Activated naive CD4-positive, alpha-beta T cell treated with Interleukin-2 at 50 U/mL for 16 hours (primary cell): ENCODE measurements at places on chromosomes 4 and X.
A peak's percentile ranks its signal among the peaks of the same experiment; 100 is the strongest.

DNA sequence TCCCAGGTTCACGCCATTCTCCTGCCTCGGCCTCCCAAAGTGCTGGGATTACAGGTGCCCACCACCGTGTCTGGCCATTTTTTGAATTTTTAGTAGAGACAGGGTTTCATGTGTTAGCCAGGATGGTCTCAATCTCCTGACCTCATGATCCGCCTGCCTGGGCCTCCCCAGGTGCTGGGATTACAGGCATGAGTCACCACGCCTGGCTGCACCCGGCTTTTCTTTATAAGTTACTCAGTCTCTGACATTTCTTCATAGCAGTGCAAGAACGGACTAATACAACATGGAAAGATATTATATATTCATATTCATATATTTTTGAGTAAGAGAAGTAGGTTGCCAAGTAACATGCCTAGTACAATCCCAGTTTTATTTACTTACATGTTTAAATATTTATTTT lies 22.9 kb downstream of the SHROOM3 start:
- DNase-seq = no peak

- no peak for DNase-seq
Observed at GRCh38 chr4:16055471-16055870, 28.4 kb downstream of the PROM1 start.

- no peak for DNase-seq
Observed at GRCh38 chrX:48747415-48748016, 14.0 kb upstream of the GLOD5 start.

DNA sequence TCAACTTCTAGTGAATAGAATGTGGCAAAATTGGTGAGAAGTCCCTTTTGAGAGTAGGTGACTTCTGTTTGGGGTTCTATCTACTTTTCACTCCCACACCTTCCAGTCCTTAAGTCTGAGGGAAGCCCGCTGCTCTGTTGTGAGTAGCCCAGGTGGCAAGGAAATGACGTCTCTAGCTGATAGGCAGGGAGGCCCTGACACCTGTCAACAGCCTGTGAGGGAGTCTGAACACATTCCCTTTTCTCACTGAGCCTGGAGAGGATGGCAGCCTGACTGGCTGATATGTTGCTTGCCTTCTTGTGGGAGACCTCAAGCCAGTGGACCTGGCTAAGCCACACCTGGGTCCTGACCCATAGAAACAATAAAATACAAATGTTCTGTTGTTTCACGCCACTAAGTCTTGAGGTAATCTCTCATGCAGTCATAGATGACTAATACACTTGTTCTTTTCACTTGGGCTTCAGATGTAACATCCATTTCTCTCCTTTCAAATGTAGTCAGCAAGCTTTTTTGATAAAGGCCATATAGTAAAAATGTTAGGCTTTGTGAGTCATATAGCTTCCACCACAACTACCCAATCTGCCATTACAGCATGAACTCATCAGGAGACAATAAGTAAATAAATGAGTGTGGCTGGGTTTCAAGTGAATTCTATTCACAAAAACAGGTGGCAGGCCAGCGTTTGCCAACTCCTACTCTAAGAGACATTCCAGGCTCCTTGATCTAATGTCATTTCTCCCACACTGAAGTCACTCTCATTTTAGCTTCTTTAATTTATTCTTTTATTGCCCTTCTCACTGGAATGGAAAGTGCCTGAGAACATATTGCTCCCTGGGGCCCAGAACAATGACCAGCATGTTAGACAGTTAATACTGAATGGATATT lies 265.1 kb upstream of the MAD2L1 start:
- no peak for DNase-seq

GRCh38 chr4:89625599-89626293 lies 211.2 kb downstream of the SNCA start:
- no peak for DNase-seq

GRCh38 chr4:98518559-98519267 lies 139.7 kb downstream of the TSPAN5 start:
- DNase-seq = no peak

- DNase-seq = no peak
Observed at GRCh38 chr4:100494166-100494565, 23.7 kb downstream of the EMCN start.

DNA sequence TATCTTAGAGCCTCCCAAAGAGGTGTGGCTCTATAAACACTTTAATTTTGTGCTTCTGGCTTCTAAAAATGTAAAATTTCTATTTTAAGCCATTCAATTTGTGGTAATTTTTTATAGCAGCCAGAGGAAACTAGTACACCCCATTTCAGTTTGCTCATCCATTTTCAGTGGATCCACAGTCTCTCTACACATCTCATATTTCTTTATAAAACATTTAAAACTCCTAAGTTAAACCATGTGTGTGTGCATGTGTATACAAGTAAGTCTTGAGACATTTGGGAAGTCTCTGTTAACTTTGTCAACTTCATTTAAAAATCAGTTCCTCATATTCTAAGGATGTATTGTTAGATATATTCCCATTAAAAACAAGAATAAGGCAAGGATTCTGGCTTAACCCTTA lies 273.2 kb downstream of the IL15 start:
- DNase-seq = no peak

DNA sequence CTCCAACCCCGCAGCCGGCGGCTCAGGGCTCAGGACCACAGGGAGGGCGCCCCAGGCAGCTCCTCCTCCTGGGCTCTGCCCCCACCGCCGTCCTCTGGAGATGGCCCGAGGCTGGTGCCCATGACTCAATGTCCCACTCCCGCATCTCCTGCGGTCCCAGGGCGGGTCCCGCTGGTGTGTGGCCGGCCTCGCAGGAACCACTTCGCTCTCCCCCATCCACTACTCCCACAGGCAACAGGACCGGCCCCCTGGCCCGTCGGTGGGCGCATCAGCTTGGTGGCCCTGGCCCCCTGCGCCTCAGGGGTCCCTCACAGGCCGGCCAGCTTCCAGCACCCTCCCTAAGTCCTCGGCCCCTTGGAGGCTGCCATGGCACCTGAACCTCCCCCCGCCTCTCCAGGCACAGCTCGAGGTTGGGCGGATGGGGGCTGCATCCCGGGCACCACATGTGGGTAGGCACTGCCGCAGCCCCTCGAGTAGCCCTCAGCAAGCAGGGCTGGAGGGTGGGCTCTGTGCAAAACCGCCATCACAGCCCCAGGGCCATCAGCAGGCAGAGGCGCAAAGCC lies 22.8 kb upstream of the SPON2 start:
- no peak for DNase-seq

GRCh38 chr4:179398414-179398813 lies 1956.2 kb upstream of the AGA start:
- no peak for DNase-seq

DNA sequence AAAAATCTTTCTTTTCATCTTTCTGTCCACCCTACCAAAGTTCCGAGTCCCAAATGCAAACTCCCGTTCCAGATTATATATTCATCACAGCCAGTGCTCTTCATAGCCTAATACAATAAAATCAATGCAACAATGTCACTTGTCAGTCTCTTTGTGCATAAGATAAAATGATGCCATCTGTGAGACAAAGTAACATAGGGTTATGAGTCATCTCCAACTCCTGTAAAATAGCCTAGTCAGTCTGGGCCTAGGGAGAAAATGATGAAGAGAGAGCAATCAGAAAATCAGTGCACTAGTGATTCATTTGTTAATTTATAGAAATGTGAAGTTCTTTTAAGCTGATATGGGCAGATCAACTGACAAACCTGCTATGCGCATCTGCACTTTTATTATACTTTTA lies 689.1 kb upstream of the DIAPH2 start:
- no peak for DNase-seq

DNA sequence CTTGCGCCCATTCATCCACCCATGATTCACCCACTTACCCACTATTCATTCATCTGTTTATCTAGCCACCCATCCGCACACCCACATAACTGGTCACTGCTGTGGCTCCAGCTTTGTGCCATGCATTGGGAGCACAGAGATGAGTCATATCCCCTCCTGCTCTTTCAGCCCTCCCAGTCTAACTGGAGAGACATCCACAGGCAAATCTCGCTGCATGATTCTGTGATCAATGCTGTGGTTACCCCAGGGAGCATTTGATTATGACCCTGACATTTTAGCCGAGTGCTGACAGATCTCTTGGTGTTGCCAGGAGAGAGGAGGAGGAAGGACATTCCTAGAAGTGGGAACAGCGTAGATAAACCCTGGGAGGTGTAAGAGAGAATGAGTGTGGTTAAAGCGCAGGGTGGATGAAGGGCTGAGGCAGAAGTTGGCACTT lies 10.4 kb upstream of the PORCN start:
- DNase-seq = no peak

GRCh38 chr4:7894677-7895181 lies 44.9 kb downstream of the AFAP1 start:
- DNase-seq = no peak

GRCh38 chr4:6504900-6505496 lies 32.6 kb upstream of the PPP2R2C start:
- no peak for DNase-seq

DNA sequence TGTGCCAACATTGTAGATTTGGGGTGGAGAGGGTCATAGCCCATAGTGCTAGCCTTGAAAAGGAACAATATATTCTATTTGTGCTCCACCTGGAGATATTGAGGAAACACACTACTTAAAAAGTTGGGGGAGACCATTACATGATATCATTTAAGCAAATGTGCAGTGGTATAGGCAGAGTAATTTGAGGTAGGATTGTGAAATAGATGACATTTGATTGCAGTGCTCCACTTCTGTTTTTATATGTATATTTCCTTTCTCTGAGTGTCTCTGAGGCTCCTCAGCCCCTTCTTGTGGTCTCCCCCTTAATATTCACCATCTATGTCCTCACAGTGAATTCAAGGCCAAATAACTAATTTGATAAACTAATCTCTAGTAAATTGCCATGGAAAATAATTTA lies 85.6 kb upstream of the NMU start:
- no peak for DNase-seq

- DNase-seq = no peak
Observed at GRCh38 chr4:118327554-118328241, 25.1 kb downstream of the PRSS12 start.

GRCh38 chrX:19684311-19684710 lies 169.0 kb upstream of the MAP3K15 start:
- no peak for DNase-seq

DNA sequence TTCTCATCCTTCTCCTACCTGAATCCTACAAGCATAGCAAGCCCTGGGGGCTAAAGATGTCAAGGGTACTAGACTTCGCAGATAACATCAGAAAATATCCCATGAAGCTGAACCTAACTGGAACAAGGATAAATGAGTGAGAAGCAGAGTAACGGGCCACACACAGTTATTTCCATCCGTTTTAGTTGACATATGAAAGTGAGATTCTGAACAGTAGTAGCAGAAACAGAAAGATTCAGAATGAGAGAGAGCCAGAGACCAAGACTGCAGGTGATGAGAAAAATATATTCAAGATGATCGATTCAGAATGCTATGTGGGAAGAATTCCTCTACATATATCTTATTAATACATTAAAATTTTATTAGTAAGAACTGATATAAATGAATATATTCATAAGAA lies 165.1 kb downstream of the TSPAN5 start:
- DNase-seq = no peak

- no peak for DNase-seq
Observed at GRCh38 chr4:4689694-4690440, 148.0 kb upstream of the STX18 start.

GRCh38 chr4:155615081-155615887 lies 51.4 kb upstream of the GUCY1A1 start:
- DNase-seq = no peak

- no peak for DNase-seq
Observed at GRCh38 chr4:19924761-19925160, 326.9 kb upstream of the SLIT2 start.

DNA sequence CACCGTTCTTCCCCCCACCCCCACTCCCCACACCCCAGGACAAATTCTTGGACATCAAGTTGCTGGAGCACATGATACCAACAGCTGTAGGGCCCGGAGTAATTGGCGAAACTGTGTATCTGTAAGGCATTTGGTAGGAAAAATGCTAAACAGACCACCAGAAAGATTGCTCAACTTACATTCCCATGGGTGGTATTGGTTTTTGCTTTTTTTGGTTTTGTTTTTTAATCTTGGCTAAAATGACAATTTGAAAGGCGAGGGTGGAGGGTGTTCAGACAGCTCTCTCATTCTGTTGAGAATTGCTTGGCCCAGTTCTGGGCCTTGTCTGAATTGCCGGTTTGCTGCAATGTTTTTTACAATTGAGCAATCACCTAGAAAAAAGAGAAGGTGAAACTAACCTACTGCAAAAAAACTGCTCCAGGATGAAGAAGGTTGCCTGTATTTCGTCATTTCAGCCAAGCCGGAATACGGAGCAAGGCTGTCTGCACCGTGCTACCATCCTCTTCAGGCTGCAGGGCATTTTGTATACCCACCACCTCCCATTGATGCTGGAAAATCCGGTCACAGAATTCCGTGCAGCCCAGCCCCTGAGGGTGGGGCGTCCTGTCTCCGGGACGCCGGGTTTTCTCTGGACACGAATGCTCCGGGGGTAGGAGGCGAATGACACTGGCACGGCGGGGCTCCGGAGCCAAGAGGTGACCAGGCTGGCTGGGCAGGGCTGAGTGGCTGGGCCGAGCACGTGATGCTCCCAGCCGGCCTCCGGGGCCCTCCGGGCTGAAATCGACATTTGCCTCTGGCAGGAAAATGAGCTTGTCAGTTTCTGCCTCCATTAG lies at the start of gene CLCN4:
CLCN4 (plus strand) TSS at position 777 of the 833 bp plus-strand sequence. CDS start 28,058 bp downstream, outside the sequence.
- no peak for DNase-seq

DNA sequence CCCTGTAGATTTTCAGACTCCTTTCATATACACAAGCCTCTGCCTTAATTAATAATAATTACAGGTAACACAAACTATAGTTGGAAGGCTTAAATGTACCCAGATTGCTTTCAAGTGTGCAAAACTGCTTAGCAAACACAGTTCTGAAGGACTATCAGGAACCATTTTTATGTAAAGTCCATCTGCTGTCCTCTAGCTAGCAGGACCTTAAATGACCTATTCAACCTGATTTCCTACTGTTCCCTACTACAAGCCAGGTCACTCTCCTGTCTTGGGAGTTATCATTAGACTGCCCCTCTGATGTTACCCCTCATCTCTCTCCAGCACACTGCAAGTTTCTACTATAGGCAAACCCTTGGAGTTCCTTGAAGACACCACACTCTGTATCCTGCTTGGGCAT lies 157.3 kb downstream of the GBA3 start:
- no peak for DNase-seq

DNA sequence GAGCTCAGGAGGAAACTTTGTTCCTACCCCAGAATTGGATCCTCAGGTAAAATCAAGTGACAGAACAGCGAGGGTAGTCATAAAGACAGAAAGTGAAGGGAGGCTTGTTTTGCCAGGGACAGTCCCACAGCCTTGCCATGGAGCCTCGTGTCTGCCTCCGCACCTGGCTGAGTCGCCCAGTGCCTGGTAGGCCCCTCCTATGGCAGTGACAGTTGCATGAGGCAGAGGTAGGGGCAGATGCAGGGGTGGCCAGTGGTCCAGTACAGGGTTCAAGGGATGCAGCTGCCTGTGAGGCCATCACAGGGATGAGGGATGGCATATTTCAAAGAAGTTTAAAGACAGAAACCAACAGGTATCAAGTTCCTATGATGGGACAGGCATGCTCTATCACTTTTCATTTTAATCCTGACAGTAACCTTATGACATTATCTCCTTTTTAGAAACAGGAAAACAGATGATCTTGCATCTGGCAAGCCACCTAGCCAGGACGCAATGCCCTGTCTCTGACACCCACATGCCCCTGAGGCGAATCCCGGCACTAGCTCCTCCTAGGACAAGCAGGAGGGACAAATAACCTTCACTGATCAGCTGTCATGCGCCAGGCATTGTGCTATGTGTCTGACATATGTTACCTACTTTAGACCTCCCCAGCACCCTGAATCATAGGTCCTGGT lies 127.4 kb upstream of the ENPP6 start:
- no peak for DNase-seq

- peak; percentile 45 for DNase-seq
Observed at GRCh38 chr4:121900132-121900983, 30.1 kb upstream of the BBS7 start.

GRCh38 chr4:26885912-26886274 lies 25.3 kb downstream of the STIM2 start:
- DNase-seq = no peak
